Liver (tissue), 10 donors: ENCODE measurements at places on chromosomes 6 and 20. TPM values are rescaled to one million over a fixed set of nuclear protein-coding genes. Genes with fewer than 3 reads are reported as not detected.

The ETV7 gene
- 0.43 TPM for polyA plus RNA-seq

The JPH2 gene
- not detected for polyA plus RNA-seq

The DLL1 gene
- 1.0 TPM for polyA plus RNA-seq

The SLC22A2 gene
- not detected for polyA plus RNA-seq

The HCRTR2 gene
- polyA plus RNA-seq = not detected

DNA sequence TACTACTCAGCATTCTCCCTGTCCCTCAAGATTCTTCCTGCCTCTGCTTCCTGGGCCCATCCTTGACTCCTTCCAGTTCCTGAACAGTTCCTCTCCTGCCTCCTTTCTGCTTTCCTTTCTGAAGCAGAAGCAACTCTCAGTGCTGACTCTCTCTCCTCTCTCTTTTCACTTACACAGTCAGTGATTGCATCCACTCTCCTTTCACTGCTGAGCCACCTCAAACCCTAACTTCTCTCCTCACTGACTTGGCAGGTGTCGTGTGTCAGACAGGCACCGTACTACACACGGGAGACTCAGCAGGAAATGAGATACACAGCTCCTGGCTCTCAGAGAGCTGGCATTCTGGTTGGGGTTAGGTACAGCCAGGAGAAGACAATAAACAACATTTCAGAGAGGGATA is 5.6 kb downstream of the ABHD16A start:
- no peak for DNase-seq

GRCh38 chr6:33417128-33417902 is 592 bp downstream of the CUTA start:
- no peak for DNase-seq

DNA sequence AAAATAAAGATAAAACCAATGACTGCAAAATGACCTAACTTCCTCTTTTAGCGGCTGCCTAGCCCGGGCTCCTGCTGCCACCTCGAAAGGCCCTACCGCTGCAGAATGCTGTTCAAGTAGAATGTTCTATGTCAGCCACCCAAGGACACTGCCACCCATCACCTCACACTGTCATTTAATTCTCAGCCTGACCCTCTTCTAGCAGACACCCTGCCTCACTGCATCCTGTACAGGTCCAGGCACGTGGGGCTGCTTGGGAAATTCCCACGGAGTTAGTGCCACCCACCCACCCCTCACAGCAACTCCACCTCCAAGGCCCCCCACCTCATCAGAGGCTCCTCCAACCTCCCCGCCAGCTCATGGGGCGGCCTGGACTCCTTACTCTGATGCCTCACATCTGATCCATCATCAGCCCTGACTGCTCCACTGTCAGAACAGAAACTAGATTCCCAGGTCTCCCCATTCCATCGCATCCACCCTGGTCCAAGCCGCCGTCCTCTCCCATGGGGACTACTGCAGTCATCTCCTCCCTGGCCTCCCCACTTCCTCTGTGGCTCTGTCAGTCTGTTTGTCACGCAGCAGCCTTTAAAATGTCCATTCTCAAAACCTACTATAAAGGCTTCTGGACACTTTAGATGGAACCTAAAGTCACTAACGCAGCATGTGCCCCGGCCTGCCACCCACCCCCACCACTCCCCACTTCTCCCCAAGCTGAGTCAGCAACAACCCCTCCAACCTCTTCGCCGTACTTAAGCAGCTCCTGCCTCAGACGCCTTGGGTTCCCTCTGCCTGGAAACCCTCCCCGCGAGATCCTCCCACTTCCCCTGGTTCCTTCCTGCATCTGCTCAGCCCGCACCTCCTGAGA is 17.0 kb downstream of the NFATC2 start:
- DNase-seq = no peak

- no peak for DNase-seq
These were observed 238.5 kb upstream of the RAB32 start for GRCh38 chr6:146305092-146305491.

DNA sequence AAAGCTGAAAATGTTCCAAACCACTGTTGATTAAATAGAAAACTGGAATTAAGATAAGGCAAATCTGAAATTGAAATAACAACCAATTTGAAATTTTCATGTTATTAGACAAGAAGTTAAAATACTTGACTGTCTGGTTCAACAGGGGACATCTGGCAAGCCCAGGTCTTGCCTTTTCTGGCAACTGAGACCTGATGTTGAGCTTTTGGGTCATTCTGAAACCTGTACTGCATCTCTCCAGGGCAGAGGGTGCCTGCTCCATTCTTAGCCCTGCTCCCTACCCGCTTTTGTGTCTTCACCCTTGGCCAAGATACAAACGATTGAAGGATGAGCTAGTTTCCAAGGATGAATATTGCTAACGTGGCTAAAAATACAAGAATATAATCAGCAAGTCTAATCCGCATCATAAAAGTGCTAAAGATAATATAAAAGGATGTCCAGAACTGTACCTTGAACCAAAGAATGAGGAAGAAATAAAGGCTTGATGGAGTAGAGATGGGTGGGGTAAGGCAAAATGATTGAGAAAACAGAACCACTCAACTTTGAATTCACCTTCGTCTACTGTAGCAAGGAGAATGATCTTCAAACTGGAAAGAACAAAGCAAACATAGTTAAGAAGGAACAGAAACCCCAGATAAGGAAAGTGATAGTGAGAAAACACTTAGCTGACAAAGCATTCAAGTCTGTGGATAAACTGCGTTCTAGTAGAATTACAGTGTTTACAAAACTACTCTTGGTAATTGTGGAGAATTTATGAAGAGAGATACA is 109.8 kb upstream of the MAN1A1 start:
- no peak for DNase-seq

DNA sequence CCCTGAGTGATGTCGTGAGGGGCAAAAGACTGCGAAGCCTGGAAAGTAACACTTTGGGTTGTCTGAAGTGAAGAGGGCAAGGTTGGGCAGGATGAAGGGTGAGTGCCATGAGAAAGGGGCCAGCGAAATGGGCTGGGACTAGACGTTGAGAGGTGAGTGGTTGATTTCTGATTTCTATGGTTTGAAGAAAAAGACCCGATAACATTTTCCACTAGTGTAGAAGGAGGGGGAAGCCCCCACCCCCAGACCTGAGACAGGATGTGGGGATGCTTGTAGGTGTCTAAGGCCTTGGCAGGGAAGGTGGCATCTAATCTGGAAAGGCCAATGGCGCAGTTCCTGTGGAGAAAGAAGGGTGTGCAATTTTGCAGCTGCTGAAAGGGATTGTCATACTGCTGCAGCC is 25.3 kb upstream of the KIF3B start:
- no peak for DNase-seq
